ENCODE measurements at places on chromosomes 3 and 15.
A peak's percentile ranks its signal among the peaks of the same experiment; 100 is the strongest.

GRCh38 chr15:25597571-25597970 lies 158.7 kb upstream of the UBE3A start:
- no peak for DNase-seq

DNA sequence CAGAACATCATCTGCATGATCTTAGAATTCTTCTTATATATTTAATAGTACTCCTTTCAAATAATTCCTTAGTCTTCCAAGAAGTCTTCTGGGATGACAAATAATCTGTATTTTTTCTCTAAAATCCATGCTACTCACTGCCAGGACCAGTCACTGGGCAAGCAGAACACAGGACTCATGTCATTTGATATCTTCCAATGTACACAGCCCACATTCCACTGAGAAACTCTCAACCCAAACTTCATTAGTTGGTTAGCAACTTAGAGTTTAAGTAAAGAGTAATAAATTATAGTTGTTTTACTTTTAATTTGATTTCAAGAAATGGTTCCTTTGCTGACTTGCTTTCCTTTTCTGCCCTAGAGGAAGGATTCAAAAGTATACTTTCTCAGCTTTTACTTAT lies 317.0 kb downstream of the VGLL3 start:
- DNase-seq, result no peak

DNA sequence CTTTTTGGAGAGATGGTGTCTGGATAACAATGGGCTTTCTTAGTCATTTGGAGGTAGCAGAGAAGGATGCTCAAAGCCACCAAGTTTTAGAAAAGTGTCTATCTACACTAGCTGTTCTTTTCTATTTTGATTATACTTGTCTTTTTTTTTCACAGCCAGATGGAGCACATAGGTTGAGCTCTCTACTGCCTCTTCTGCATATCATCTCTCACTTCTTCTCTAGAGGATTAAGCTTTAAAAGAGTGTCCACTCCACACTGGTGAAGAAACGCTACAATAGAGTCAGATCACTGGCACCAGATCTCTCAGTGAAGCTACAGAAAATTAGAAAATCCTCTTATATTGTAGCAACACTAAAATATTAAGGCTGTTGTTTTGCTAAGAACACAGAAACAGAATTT lies 145.3 kb upstream of the MBNL1 start:
- no peak for DNase-seq

GRCh38 chr15:96732704-96733103 lies 402.2 kb downstream of the NR2F2 start:
- no peak for DNase-seq

DNA sequence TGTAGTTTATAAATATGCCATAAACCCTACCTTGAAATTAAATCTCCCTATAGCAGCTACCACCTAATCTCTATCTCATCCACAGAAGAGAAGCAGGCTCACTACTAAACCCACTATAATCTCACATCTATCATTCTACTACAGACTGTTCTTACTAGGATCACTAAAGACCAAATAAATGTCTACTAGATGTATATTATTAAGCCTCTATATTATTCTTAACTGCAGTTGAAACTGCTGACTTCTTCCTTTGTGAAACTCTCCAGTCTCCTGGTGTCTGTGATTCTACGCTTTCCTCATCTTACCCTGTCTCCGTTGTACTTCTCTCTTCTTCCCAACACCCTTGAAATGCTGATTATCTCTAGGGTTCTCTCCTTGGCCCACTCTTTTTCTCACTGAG lies 1154.0 kb downstream of the IGSF11 start:
- DNase-seq, result no peak

DNA sequence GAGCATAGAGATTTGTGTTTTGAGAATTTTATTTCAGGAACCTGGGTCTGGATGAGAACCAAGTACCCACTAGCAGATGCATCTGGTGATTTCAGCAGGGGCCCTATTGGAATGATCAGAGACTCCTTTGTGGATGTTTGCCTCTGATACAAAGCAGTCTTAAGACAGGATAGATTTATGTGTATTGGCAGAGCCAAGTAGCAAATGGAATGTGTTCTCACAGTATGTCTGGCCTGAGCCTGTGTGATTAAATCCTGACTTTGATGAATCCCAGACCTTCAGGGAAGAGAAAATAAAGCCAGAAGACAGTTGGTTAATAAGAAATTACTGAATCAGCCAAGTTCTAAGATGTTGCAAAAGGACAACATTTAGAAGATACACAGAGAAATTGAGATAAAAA lies 755.5 kb upstream of the SEMA6D start:
- DNase-seq, result no peak

- no peak for DNase-seq
These were observed 25.5 kb downstream of the CPN2 start for GRCh38 chr3:194325424-194326153.

- no peak for DNase-seq
These were observed 51.1 kb downstream of the PTPRG start for GRCh38 chr3:61612211-61613194.

DNA sequence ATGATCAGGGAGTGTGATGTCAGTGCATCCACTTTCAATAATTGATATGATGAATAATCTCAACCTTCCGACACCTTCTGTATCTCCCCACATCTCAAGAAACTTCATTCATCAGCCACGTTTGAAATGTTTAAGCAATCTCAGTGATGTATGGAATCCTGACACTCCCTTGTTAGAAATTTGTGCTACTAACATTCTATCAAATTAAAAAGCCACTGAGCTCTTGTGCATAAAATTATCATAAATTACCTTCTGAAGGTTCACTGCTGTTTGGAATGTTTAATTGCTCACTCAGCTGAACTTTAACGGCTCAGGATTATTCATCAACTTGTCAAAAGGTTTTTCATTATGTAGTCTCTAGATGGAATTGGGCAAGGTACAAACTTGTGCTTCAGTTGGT lies 108.4 kb upstream of the DPH6 start:
- no peak for DNase-seq

DNA sequence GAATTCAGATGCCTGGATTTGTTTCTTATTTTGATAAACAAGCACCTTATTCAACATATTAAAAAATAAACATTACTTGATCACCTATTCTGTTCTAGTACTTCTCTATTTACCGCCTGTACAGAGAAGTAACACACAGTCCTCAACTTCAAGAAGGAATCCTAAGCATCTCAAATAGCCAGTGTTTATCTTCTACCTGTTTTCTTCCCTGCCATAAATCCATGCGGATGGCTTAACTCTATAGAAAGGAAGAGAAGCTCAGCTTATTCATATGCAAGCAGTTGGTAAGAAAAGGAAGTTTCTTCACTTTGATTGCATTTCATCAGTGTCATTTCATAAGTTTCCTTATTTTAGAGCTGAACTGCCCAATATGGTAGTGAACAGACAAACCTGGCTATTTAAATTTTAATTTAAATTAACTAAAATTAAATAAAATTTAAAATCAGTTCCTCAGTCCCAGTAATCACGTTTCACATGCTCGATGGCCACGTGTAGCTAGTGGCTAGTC lies 210.0 kb upstream of the PEX5L start:
- no peak for DNase-seq

GRCh38 chr3:170049146-170050000 lies 11.6 kb downstream of the GPR160 start:
- DNase-seq, result no peak

DNA sequence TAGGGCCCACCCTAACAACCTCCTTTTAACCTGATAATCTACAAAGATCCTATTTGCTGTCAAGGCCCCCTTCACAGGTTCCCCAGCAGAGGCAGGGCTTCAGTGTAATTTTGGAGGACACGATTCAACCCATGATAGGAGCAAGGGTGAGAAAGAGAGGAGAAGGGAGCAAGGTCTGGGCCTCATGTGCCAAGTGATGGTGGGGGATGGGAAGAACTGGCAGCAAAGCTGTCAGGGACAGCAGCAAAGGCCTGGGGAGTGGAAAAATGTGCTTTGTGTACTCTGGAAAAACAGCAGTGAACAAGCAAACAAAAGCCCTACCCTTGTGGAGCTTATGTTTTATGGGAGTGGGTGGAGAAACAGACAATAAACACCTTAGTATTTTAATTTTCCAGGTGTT lies 2.7 kb upstream of the GALNT15 start:
- no peak for DNase-seq

GRCh38 chr3:64240396-64240795 lies 15.1 kb upstream of the PRICKLE2 start:
- DNase-seq, result no peak

DNA sequence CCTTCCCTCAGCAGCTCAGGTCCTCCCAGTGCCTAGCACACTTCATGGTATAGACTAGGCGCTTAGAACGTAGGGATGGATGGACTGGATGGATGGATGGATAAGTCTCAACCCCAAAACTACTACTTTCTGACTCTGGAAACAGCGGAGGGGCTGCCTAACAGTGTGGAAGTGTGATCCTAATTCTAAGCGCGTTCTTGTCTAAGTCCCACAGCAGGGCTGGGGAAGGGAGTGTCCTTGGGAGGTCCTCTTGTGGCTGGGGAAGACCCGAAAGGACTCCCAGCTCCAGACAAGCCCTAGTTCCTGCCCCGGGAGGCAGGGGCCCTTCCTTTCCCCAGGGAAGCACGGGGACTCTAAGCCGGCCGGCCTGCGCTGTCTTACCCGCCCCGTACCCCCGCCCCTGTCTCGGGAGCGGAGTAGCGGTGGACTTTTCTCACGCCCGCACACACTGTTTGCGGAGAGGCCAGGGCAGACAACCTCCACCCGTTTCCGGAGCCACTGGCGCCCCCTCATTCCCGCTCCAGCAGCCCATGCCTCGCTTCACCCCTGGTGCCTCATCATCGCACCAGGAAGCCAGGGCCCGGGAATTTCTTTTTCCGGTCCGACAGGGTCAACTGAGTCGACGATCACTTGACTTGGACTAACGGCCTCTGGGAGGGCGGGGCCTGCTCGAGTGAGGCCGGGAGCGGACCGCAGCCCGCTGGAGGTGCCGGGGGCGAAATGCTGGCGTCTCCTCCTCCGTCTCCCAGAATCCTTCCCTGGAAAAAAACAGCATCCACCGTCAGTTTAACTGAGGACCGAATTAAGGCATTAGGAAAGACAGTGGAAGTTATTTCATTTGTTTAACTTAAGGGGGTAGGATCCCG lies 133.3 kb downstream of the TBC1D2B start:
- DNase-seq, result peak; percentile 22

GRCh38 chr3:166522017-166522416 lies 684.8 kb upstream of the BCHE start:
- DNase-seq, result no peak

DNA sequence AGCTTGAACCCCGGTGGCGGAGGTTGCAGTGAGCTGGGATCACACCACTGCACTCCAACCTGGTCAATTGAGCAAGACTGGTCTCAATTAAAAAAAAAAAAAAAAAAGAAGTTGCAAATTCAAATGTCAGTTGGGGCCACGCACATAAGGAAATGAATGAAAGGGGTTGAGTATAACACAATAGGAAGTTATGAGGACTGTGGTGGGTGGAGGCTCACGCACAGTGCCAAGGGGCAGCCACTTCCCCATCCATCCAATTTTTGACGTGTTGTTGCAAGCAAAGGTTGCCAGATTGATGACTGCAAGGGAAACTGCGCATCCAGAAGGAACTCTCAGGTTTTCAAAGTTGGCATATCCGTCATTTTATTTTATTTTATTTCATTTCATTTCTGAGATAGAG lies 532.2 kb downstream of the NTRK3 start:
- DNase-seq, result no peak

DNA sequence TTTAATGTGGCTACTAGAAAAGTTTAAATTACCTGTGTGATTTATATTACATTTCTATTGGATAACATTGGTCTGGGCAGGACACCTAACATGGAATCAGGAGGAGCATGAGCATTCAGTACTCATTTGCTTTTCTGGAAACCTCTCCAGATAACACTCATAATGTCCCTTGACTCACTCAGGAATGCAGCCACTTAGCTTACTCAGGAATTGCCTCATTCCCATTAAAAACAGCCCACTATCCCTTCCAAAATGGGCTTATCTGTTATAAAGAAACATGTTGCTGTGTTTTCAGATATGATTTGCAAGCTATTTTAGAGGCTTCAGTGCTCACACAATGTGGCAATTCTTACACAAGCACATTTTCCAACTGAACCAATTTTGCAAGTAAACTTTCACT lies 17.1 kb downstream of the GBE1 start:
- no peak for DNase-seq

- no peak for DNase-seq
These were observed 9.2 kb downstream of the ALPK3 start for GRCh38 chr15:84826369-84826823.

- no peak for DNase-seq
These were observed 453.0 kb downstream of the DIPK2A start for GRCh38 chr3:144424606-144425005.

- no peak for DNase-seq
These were observed 87.9 kb upstream of the KCNH8 start for GRCh38 chr3:19060404-19060803.

DNA sequence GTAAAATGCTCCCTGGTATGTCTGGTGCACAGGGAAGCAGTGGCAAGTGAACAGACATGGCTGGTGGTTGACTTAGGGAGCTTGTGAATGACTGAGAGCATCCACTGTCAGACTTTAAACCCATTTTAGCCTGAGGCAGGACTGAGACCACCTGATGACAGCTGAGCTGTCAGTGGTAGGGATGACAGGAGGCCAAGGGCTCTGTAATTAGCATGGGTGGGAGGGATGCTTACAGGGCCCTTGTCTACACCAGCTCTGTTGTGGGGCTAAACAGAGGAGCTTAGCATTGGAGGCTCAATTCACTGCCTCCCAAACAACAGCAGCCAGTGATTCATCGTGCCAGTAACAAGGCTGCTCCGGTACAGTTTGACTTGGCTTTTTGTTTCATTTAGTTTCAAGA lies 169.4 kb downstream of the CHST2 start:
- no peak for DNase-seq

DNA sequence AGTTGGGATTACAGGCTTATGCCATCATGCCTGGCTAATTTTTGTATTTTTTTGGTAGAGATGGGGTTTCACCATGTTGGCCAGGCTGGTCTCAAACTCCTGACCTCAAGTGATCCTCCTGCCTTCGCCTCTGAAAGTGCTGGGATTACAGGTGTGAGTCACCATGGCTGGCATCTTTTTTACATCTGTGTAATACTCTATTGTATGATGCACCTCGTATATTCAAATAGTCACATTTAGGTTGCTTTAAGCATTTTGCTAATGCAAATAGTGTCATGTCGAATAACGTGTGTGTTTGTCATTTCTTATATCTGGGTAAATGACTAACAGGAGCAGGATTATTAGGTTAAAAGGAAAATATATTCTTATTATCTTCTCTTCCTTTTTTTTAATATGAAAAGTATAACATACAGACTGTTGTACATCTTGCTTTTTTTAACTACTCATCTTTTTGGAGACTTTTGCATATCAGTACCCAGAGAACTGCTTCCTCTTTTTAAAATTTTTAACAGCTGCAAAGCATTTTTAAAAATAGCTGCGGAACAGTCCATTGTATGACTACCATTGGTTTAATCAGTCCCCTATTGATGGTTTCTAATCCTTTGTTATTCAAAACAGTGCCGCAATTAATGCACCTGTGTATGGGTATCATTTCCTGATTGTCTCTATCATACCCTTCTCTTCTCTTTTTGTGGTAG lies 13.4 kb downstream of the SCAMP5 start:
- no peak for DNase-seq
